ENCODE measurements at places on chromosomes 7 and 10. TPM values are rescaled to one million over a fixed set of nuclear protein-coding genes. Genes with fewer than 3 reads are reported as not detected.
A peak's percentile ranks its signal among the peaks of the same experiment; 100 is the strongest.

MRPL43 gene
- 81.0 TPM for total RNA-seq

DBF4 gene
- total RNA-seq: 37.5 TPM

RHOBTB1 gene
- 6.7 TPM for total RNA-seq

PPP3CB gene
- 66.5 TPM for total RNA-seq

CAV1 gene
- total RNA-seq: 284 TPM

FZD8 gene
- total RNA-seq: 275 TPM

NUDT13 gene
- 1.1 TPM for total RNA-seq

TCERG1L gene
- total RNA-seq: not detected

NXPH1 gene
- total RNA-seq: not detected

GRCh38 chr10:6119423-6119822 lies 30.6 kb downstream of the RBM17 start:
- DNase-seq: no peak

GRCh38 chr10:6702030-6702429 lies 122.0 kb upstream of the PRKCQ start:
- no peak for DNase-seq

- peak; percentile 88 for DNase-seq
Measured at GRCh38 chr7:127667017-127667670, 15.2 kb downstream of the SND1 start.

- no peak for DNase-seq
Measured at GRCh38 chr10:1086787-1087186, 30.6 kb downstream of the WDR37 start.

DNA sequence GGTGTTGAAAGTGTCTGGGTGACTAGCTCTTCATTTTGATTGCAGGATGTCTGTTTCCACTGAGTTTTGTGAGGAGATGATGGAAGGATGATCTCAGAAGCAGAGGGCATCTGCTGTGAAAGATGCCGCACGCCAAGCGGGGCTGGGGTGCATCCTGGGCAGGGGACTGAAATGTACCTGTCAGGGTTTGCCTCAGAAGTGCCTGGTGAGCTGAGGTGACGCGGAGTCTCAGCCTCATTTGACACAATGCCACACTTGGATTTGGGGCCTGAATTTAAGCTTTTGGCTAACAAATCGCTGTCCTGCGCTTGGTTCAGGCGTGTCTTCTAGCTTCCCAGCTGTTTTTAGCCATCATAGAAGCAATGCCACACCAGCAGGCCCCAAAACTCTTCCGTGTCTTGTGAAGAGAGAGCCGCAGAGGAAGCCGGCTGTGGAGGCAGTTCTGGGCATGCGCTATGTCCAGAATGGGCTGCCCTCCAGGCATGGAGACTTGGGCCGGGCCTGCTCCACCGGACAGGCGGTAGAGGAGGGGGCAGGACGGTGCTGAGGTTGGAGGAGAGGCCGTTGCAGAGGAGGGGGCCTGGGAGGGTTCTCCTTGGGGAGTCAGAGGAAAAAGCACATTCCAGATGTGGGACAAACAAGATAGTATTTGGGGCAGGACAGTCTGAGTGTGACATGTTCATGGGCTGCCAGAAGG lies 31.2 kb downstream of the WDR86 start:
- no peak for DNase-seq

- DNase-seq: peak; percentile 75
Measured at GRCh38 chr7:51046103-51046466, 263.4 kb upstream of the GRB10 start.

- no peak for DNase-seq
Measured at GRCh38 chr7:42699380-42700178, 212.3 kb downstream of the C7orf25 start.
